ENCODE measurements at places on chromosomes 12 and 14.
A peak's percentile ranks its signal among the peaks of the same experiment; 100 is the strongest.

- no peak for DNase-seq
Observed at GRCh38 chr14:37988472-37988871, 219.2 kb upstream of the SSTR1 start.

DNA sequence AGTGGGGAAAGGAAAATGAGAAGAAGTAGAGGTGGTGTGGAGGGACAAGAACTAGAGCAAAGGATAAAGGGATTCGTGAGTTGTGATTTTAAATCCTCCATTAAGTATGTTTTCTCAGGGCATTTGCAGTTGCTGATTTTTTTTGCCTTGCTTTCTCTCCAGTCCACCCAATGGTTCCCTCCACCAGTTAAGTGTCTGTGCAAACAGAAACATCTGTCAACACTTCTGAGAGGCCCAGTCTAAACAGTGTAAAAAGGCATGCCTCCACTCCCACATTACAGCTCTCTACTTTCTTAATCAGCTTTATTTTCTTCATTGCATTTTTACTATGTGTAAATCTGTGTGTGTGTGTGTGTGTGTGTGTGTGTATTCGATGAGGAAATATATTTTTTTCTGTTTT lies 141.2 kb downstream of the PPFIA2 start:
- DNase-seq = no peak

DNA sequence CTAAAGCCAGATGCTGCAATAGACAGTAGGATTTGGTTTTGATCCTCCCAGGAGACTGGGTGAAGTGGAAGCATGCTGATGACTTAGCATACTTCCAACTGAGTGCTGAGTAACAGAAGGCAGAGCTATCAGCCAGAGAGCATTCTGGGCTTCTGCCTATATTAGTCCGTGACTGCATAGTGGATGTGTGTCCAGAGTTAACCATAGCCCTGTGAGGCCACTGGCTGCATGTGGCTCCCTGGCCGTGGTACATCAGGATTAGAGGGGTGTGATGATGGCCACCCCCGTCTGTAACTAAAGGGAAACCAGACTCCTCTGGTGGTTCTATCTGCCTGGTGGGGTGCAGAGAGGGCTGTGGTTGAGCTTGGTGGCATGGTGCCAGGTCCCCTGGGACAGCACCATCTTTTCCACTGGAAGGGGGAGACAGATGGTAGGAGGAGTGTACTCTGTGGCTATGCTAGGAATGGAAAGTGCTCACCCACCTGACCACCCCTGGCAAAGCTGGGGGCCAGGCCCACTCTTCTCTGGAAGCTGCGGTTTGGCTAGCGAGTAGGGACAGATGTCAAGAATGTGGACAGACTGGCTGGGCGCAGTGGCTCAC lies 27.4 kb downstream of the ABCD4 start:
- DNase-seq = no peak

DNA sequence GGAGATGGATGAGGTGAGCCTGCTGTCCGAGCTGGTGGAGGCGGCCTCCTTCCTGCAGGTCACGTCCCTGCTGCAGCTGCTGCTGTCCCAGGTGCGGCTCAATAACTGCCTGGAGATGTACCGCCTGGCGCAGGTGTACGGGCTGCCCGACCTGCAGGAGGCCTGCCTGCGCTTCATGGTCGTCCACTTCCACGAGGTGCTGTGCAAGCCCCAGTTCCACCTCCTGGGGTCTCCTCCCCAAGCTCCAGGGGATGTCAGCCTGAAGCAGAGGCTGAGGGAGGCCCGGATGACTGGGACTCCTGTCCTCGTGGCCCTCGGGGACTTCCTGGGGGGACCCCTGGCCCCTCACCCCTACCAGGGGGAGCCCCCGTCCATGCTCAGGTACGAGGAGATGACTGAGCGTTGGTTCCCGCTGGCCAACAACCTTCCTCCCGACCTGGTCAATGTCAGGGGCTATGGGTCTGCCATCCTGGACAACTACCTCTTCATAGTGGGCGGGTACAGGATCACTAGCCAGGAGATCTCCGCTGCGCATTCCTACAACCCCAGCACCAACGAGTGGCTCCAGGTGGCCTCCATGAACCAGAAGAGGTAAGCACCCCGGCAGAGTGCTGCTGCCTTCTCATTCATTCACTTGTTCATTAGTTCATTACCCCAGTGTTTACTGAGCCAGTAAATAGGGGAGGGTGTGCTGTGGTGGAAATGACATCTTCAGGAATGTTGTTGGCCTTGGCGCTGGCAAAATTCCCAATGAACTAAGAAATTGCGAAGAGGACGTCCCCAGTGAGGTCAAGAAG lies 774 bp upstream of the MANSC4 start:
- peak; percentile 16 for DNase-seq

DNA sequence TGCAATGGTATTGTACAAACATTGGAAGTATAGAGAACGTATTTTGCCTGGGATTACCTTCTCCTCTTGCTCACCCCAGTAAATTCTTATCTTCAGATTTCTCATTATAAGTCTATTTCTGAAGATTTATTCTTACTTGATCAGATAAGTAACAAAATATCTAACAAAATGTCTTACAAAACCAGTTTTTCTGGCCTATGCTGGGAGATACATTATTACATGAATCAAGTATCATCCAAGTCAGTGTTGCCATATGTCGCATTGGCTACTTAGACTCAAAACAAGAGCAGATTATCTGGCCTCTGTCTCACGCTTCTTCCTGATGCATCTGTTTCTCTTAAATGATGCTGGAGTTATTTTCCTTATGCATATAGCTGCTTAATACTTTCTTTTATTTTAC lies 408.5 kb downstream of the CCER1 start:
- no peak for DNase-seq

- DNase-seq = no peak
Observed at GRCh38 chr12:96235484-96235826, 41.3 kb downstream of the ELK3 start.

Data from stimulated activated CD4-positive, alpha-beta T cell treated with anti-CD3 and anti-CD28 coated beads, Interleukin-2, amount 100 ng/mL, for 24 hours (primary cell).